ENCODE measurements at places on chromosomes 4 and X. TPM values are rescaled to one million over a fixed set of nuclear protein-coding genes. Genes with fewer than 3 reads are reported as not detected.

The TCEAL4 gene
- 62.1 TPM for polyA plus RNA-seq

The ADH1C gene
- polyA plus RNA-seq, result 283 TPM

The PASD1 gene
- polyA plus RNA-seq, result not detected

The ANK2 gene
- polyA plus RNA-seq, result 12.4 TPM

The MCUB gene
- 4.2 TPM for polyA plus RNA-seq
